Right hindlimb (tissue), 1 donor: ENCODE measurements at places on chromosomes 4 and X.

DNA sequence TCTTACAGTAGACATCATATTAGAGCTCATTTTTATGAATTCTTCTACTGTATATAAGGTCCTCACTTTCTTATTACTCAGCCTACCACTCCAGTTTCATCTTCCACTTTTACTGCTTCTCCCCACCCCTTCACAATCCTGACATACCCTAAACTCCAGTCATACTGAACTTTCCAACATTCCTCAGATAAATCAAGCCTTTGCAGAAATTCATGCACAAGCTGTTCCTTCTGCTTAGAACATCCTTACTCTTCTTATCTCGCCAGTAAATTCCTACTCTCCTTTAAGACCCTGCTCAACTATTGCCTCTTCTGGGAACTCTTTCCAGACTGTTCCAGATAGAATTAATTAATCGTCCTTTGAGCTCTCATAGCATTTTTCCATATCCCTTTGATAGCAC is 24.8 kb downstream of the RTL9 start:
- DNase-seq = no peak

GRCh38 chrX:13013363-13014110 is 30.9 kb downstream of the FAM9C start:
- DNase-seq = peak; percentile 28

GRCh38 chr4:86117705-86118302 is 242.0 kb downstream of the MAPK10 start:
- peak; percentile 61 for DNase-seq

GRCh38 chrX:109840585-109840984 is 107.5 kb upstream of the ACSL4 start:
- peak; percentile 24 for DNase-seq

- DNase-seq = no peak
Measured at GRCh38 chrX:11533199-11533651, 132.5 kb downstream of the ARHGAP6 start.

DNA sequence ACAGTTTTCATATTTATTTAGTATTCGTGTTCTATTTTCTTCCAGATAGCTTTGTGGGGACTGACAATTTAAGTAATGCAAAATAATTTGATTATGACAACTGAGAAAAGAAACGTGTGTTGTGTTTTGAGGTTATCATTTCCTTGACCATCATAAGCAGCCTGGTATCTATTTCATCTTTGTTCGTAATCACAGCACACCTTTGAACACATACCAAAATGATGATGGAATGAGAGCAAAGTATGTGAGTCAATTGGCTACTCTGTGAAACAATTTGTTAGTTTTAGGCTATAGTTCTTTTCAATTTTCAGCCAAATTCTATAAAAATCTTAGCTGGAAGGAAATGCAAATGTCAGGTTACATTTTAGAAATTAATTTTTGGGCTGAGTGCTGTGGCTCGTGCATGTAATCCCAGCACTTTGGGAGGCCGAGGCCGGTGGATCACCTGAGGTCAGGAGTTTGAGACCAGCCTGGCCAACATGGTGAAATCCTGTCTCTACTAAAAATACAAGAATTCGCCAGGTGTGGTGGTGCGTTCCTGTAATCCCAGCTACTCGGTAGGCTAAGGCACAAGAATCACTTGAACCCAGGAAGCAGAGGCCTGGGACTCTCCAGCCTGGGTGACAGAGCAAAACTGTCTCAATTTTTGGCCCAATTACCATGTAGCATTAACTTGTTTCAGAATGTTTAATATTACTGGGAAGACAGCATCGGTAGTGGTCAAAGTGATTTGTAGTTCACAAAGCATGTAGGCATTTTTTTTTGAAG is 1.1 kb upstream of the DUSP21 start:
- no peak for DNase-seq
